Suppressor macrophage treated with lipopolysaccharide for 4 hours (primary cell): ENCODE measurements at places on chromosomes 4 and X.
A peak's percentile ranks its signal among the peaks of the same experiment; 100 is the strongest.

GRCh38 chr4:52199574-52200338, 148.7 kb downstream of the SPATA18 start:
- DNase-seq, result no peak

DNA sequence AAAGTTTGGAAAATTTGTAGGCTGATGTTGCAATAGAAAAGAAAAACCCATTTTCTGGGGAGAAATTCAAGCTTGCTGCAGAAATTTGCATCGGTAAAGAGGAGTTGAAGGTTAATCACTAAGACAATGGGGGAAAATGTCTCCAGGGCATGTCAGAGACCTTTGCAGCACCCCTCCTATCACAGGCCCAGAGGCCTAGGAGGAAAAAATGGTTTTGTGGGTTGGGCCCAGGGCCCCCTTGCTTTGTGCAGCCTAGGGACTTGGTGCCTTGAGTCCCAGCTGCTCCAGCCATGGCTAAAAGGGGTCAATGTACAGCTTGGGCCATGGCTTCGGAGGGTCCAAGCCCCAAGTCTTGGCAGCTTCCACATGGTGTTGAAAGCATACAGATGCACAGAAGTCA, 17.8 kb downstream of the TMSB15A start:
- DNase-seq, result no peak

DNA sequence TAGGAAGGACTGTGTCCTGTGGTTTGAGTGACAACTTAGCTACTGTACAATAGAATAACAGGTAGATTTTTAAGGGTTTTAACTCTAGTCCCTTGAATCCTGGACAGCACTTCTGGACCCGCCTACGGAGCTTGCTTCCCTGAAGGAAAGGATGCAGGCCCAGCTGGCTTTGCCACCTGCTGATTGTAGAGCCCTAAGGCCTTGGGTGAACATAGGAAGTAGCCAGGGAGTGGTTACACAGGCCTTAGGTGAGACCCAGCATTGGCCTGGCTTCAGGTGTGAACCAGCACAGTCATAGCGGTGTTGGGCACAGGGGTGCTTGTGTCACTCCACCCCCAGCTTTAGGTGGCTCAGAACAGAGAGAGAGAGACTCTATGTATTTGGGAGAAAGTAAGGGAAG, 413.5 kb downstream of the GRIA2 start:
- DNase-seq, result no peak

DNA sequence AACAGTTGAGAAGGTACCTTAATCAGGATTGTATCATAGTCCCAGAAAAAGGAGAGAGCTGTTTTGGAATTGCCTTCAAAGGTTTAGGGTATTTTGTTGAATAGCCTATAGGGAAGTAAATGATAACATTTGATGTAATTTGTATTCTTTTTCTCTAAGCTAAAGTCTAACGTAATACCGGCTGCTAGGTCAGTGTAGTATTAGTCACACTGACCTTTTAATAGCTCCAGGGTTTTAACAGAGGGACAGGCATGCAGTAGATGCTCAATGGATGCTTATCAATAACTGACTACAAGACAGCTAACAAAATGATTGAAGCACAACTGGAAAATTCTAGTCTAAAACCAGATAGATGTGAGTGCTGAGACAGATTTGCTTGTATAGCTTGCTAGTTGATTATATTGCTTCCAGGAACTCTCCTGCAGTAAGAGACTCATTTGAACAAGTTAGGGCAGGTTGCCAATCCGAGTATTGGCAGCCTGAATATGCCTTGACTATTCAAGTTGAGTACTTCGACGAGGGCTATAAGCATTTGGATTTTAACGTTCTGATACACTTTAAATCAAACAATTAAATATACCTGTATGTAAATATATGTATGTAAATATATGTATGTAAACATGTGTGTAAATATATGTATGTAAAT, 16.5 kb upstream of the PNPLA4 start:
- no peak for DNase-seq

DNA sequence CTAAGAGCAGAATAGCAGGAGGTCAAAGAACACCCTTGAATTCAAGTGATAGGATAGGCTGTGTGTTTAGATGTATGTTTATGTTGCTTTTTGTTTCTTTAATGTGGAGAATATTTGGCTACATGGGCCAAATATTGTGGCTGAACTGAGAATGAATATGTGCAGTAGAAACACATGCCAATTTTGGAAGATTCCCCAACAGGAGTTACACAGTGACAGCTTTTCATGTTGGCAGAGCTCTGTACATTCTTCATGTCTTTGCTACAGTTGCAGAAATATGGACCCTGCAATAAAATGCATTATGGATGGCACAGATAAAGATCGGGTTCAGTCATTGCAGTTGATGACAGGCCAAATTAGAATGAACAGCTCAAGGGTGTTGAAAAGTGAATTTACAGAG, 82.8 kb upstream of the SLC4A4 start:
- DNase-seq, result no peak

- peak; percentile 35 for DNase-seq
Measured at GRCh38 chrX:79161655-79162054, 17.2 kb downstream of the GPR174 start.

GRCh38 chr4:126037231-126037630, 722.5 kb downstream of the FAT4 start:
- DNase-seq, result no peak

DNA sequence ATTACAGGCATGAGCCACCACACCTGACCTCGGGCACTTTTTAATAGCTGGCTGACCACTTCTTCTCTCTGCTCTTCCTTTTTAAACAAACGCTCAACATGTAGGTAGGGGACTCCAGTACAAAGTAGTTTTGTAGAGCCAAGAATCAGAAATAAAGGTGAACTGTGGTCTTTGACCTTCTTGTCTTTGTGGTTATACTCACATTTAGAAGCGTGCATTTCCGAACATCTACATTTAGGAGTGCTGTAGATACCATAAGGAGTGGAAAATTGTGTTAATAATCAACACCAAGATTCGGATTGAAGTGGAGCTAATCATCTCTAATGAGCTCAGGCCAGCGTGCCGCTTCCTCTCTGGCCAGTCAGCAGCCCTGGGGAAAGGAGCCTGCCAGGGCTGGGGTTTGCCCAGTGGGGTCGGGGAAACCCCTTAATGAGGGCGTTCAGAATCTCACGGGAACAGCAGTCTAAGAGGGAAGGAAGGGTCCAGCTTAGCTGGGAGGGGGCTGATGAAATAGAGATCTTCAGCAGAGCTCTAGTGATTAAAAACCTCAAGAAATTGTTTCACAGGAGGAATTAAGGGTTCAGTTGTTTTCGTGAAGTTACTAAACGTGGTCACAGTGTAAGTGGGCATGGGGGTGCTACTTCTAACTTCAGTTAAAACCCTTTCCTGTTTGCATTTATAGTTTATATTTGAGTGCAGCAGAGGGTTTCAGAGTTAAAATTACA, 81.2 kb downstream of the GAB1 start:
- peak; percentile 6 for DNase-seq

DNA sequence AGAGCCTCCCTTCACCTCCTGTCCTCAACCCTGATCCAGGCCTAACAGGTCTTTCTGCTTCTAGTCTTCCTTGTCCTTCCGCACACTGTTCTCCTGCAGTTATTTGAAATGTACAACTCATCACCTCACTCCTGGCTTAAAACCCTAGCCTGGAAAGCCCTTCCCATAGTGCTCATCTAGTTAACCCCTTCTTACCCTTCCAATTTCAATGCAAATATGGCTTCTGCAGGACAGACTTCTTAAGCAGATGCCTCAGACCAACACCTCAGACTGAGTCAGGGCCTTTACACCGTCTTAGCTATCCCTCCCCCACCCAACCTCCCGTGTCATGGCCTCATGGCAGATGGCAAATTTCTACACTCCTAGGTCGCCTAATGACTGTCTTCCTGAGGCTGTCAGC, 130.4 kb downstream of the BCOR start:
- no peak for DNase-seq

DNA sequence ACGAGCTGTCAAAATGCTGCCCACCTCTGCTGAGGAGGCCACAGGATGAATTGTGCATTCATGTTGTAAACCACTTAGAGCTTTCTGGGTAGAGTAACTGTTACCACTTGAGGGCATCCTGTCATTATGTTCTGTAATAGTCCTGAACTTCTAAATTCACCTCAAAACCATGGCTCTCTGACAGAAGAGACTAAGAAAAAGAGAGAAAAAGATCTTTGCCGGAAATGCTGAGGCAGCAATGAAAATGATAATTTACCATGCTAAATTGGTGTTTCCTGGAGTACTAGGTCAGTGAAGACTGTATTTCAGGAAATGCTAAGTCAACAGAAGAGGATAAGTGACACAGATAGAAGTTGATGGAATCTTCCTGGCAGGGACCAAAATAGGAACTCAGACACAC, 942.3 kb upstream of the SLIT2 start:
- DNase-seq, result no peak

GRCh38 chr4:73413294-73413755, 9.2 kb downstream of the ALB start:
- no peak for DNase-seq

DNA sequence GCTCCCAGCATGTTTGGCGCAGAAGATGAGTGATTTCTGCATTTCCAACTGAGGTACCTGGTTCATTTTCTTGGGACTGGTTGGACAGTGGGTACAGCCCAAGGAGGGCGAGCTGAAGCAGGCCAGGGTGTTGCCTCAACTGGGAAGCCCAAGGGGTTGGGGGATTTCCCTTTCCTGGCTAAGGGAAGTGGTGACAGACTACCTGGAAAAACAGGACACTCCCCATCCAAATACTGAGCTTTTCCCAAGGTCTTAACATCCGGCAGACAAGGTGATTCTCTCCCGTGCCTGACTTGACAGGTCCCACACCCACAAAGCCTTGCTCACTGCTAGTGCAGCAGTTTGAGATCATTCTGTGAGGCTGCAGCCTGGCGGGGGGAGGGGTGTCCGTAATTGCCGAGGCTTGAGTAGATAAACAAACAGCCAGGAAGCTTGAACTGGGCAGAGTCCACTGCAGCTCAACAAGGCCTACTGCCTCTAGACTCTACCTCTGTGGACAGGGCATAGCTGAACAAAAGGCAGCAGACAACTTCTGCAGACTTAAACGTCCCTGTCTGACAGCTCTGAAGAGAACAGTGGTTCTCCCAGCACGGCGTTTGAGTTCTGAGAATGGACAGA, 307.7 kb upstream of the ARSJ start:
- no peak for DNase-seq

DNA sequence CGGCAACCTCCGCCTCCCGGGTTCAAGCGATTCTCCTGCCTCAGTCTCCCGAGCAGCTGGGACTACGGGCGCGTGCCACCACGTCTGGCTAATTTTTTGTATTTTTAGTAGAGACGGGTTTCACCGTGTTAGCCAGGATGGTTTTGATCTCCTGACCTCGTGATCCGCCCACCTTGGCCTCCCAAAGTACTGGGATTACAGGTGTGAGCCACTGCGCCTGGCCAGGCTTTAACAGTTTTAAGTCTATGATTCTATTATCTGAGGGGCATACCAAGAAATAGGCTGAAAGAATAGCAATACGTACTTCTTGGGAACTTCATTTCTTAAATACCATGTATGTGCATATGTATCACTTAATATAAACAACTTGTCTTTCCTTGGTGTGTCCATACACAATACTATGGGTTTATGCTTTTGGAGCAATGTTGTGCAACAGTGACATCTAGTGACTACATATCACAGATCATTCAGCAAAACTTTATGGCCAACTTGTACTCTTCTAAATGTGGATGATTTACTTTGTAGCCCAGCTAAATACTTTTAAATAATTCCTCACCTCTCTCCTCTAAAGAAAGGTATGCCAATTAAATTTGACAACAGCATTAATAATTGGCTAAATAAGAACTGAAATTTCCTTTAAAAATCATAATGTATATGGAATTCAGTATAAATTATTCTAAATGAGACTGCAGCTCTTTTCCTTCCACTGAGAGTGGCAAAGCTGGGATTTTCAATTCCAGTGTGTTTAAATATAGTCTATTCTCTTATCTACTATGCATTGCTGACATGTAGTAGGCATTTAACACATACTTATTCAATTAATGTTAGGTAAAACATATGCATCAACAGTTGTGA, 10.4 kb downstream of the SLC9B1 start:
- peak; percentile 75 for DNase-seq

DNA sequence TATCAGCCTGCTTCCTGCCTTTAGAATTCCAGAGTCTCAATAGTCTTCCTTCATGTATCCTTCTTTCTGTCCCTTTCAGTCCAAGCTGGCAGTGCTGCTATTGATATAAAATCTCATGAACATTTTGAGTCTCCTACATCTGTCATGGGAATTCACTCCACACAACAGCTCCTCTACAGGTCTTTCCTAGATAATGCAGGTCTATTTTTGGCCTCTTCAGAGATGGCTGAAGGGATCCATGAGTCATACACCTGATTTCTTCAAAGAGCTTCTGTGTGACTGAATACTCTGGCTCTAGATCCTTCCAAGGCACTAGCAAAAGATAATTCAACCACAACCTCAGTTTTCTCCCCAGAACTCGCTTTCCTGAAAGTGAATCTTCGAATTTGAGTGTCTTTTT, 115.4 kb downstream of the STPG2 start:
- DNase-seq, result no peak

- peak; percentile 32 for DNase-seq
Measured at GRCh38 chr4:56972809-56973208, 4.6 kb downstream of the NOA1 start.

- no peak for DNase-seq
Measured at GRCh38 chr4:3299976-3300671, 7.3 kb downstream of the RGS12 start.

- no peak for DNase-seq
Measured at GRCh38 chr4:1822568-1823544, 29.8 kb downstream of the FGFR3 start.

DNA sequence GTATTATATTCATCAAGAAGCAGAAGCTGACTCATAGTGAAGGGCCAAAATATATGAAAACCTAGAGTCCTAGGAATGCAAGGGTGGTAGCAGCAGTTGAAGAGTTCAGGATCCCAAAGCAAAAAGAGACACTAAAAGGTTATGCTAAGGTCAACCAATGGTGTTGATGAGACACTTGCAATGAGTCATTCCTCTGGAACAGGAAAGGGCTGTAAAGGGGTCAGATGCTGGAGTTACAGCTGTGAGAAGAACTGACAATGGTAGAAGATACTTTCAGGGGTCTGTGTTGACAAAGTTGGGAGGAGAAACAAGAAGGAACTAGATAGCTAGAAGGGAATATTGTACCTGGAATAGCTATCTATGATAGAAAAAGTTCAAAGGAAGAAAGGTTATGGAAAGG, 47.5 kb downstream of the ZGRF1 start:
- DNase-seq, result peak; percentile 3

GRCh38 chr4:118776157-118776954, 59.6 kb downstream of the SEC24D start:
- DNase-seq, result no peak

- no peak for DNase-seq
Measured at GRCh38 chr4:141011901-141012315, 121.4 kb downstream of the RNF150 start.

GRCh38 chr4:72468904-72469502, 100.0 kb downstream of the ADAMTS3 start:
- DNase-seq, result peak; percentile 37
